Erythroblast (primary cell): ENCODE measurements at places on chromosomes 5 and 9.

DNA sequence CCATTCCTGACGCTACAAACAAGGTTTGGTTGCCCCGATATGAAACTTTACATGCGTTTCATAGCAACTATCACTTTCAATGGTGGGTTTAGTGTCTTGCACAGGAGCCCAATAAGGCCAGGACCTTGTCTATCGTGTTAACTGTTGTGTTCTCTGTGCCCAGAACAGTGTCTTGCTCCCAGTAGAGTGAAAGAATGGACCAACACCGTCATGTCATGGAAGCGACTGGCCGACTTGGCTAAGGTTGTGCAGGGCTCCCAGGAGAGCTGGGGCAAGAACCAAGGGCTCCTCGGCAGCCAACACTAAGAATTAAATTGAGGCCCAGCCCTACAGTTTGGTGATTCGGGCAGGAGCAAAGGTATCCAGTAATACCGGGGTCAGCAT is 498 bp upstream of the ARHGEF37 start:
- DNase-seq, result peak; percentile 76

DNA sequence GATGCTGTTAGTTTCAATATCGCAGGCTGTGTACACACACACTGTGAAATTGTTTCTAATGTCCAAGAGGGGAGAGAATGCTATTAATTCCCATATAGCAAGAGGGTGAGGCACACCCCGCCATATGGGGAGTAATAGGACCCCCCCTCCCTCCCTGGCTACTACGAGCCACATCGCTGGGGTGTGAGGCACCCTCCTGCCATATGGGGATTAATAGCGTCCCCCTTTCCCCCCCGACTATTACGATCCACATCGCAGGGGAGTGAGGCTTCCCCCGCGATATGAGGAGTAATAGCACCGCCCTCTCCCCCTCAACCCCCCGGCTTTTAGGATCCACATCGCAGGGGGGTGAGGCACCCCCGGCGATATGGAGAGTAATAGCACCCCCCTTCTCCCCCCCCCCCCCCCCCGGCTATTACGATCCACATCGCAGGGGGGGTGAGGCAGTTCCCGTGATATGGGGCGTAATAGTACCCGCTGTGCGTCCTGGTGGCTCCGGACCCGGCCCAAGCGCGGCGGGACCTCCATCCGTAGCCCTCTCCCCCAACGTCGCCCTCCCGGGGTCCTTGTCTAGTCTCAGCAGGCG is 494 bp upstream of the STK32A start:
- no peak for DNase-seq

- no peak for DNase-seq
Observed at GRCh38 chr9:127543221-127543620, 68.9 kb upstream of the STXBP1 start.

GRCh38 chr5:137891849-137892248 is 2.6 kb downstream of the PKD2L2 start:
- no peak for DNase-seq

DNA sequence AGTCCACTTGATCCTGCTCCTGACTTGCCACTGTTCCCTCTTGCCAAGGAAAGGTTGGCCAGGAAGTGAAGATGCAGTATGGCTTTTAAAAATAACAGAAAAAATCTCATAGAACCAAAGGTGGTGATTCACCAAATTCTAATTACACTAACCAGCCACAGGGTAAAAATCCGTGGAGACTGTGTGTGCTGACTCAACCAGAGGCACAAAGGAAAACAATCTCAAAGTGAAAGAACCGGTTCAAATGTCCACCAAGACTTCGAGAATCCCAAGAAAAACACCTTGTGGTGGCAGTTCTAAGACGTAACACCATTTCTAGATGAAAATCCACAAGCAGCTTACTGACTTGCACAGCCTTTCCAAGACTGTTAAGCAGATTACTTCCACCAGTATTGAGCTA is 279.1 kb downstream of the TLE1 start:
- no peak for DNase-seq

DNA sequence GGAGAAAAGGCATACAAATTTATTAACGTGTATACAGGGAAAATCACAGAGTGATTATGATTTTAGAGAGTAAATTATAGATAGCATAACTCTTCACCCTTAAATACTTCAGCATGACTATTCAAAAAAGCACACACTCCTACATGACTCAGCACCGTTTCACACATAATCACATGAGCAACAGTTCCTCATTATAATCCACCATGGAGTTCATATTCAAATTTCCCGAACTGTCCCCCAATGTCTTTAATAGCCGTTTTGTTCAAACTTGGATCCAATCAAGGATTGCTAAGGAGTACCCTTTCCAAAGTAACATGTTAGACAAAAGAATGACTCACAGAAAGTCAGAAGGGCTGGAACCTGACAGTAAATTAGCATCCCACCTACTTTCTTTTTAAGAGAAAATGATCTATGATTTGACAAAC is 32.1 kb downstream of the RAPGEF1 start:
- DNase-seq, result peak; percentile 77

- peak; percentile 22 for DNase-seq
Observed at GRCh38 chr9:14215614-14216013, 98.3 kb downstream of the NFIB start.

DNA sequence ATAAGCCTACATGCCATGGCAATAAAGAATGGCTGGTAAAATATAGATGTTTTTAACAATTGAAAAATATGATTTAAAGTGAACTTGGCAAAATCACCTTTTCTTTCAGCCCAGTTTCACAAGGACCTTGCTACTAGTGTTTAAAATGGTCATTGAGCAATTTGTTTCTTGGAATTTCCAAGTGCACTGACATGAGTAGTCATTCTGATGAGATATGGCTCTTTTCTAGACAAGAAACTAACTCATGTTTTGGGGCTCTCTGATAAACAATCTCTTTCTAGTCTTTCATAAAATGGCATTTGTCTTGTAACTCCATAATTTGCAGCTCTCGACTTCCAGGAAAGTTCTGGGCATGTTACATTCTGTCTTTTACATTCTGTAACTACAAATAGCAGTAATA is 176.8 kb downstream of the NR2F1-AS1 start:
- no peak for DNase-seq
